ENCODE measurements at places on chromosomes 13 and 19.

DNA sequence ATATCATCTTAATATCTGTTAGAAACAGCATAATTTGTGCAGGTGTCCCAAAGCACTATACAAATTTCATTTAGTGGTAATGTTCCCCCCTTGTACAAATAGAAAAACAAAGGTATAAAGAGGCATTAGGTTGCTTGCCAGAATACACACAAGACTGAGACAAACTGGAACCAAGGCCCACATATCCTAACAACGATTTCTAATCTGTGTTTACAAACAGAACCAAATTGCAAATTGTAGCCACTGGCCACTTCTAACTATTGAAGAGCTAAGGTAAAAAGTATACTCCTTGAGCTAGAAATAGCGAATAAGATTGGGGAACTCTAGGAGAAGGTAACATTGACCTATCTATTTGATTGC lies 526.1 kb downstream of the KLF12 start:
- peak; percentile 97 for DNase-seq

DNA sequence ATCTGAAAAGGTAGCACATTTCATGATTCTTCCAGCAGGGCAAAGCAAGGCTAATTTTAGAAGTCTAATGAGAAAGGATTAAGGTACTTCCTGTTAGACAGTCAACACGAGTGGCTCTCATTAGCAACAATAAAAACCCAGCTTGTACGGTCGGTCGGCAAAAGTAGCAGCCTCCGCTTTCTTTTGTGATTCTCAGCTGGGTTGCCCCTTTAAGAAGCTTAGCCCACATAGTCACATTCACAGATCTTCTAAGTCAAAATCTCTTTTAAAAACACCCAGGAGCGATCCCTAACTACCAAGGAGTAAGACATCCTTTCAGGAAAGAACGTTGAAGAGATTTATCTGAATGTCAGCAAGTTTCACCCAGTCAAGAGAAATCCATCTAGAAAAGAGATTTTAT lies 684.8 kb downstream of the DIAPH3 start:
- no peak for DNase-seq

DNA sequence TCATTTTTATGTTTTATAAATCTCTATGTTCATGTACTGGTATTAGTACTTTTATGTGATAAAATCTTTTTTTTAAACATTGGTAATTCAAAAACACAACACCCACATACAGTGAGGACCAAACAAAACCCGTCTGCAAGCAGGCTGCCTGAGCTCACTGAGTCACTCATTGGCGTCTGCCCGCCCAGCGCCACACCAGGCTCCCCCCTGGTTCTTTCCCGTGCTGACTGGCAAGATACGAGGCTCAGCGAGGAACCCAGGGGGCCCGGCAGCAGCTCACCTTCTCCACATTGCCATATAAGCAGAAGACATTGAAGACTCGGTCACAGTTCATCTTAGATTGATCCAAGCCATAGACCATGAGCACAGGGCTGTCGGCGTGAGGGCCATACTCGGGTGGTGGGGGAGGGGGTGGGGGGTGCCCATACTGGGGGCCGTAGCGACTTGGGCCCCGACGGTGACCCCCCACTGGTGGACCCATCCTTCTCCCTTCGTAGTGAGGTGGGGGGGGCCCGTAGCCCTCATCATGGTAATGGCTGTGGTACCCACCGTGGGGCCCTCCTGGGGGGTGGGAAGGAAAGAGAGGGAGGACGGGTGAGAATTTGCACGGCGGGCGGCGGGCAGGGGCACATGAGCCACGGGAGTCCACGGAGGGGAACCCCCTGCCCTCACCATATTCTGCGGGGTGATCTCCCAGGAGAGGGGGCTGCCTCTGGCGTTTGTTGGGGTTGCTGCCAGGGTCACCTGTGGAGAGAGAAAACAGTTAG lies 8.4 kb upstream of the ECH1 start:
- no peak for DNase-seq

DNA sequence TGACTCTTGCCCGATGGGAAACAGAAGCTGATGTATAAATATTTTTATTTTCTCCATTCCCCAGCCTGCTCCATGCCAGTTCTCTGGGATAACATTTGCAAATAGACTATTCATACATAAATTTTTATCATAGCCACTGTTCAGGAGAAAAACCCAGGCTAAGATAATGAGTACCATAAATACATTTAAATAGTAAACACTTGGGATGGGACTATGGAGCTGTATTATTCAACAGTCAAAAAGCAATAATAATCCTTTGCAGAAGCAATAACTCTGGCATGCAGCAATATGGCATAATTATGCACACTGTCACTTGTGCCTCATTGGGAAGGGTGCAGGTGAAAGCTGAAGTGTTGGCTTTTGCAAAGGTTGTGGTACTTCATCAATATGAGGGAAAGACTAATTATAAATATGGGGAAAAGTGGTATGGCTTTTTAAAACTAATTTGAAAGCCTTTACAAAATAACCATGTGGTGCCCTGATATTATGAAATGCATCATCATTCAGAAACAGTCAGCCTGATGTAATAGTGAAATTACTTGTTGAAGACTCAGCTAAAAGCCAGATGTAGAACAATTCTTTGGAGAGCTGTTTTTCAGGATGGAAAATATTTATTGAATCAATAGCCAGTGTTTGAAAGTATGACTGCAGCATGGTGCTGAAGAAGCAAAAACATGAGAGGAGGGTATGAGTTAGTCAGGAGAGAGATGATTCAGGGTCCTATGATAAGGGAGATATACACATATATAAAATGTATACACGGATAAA lies 2476.7 kb downstream of the PCDH9 start:
- no peak for DNase-seq

DNA sequence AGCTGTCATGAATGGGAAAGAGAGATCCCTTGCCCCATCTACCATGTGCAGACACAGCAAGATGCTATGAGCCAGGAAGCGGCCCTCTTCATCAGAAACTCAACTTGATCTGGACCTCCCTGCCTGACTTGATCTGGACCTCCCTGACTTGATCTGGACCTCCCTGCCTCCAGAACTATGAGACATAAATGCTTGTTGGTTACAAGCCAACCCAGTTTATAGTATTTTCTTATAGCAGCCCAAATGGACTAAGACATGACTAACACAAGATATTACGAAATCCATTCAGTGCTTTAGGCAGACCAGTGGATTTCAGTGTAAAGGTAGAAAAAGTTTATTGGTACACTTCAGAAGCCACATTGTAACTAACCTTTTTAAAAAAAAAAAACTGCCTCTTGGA lies 15.6 kb downstream of the PCID2 start:
- DNase-seq = no peak

- no peak for DNase-seq
These were observed 41.9 kb downstream of the CARS2 start for GRCh38 chr13:110664041-110664440.

DNA sequence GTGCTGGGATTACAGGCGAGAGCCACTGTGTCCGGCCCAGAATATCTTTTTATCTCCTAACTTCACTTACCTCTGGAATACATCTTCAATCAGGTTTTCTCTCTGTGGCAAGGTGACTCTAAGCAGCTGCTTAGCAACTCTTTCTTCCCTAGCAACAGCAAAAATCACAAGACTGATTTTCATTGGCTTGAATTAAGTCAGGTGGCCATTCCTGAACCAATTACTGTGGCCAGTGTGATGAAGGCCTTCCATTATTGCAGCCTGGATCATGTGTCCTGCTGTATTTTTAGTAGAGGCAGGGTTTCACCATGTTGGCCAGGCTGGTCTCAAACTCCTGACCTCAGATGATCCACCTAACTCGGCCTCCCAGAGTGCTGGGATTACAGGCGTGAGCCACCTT lies 9.0 kb upstream of the LTBP4 start:
- DNase-seq = peak; percentile 37

GRCh38 chr13:39446865-39447264 lies 156.1 kb downstream of the LHFPL6 start:
- DNase-seq = no peak

GRCh38 chr13:77150651-77151050 lies 123.7 kb upstream of the FBXL3 start:
- no peak for DNase-seq

DNA sequence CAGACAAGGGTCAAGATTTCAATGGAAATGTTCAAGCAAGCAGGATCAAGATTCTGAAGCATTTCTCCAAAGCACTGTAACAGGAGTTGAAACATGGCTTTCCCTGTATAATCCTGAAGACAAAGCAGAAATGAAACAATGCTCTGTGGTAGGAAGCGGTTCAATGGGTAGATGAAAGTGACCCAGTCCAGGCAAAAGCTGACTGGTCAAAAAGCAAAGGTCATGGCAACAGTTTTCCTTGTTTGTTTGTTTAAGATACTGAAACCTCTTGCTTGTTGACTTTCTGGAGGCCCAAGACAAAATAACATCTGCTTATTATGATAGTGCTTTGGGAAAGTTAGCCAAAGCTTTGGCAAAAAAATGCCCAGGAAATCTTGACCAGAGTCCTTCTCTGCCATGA lies 1343.9 kb upstream of the PCDH9 start:
- DNase-seq = no peak

- no peak for DNase-seq
These were observed 889.5 kb upstream of the SPRY2 start for GRCh38 chr13:81230386-81230785.

DNA sequence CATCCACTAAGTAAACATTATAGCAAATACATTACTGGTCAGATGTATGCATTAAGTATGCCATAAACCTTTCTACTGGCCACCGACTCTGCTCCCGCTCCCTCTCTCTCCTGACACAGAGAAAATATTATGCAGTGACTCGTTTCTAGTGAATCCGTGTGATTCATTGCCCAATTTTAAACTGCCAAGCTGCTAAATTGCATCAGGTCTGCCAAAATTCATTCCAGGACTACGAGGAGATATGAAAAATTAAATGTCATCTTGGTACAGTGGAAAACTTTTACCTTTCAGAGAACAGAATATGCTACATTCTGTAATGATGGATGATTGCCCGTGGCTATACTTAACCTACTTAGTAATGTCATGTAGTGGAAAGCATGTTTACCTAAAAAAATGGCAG lies 368.8 kb upstream of the TSHZ3 start:
- no peak for DNase-seq

- DNase-seq = no peak
These were observed 13.9 kb upstream of the PAK4 start for GRCh38 chr19:39111593-39112199.

GRCh38 chr19:17323300-17323963 lies 11.2 kb downstream of the ANO8 start:
- DNase-seq = no peak

- no peak for DNase-seq
These were observed 409.4 kb downstream of the DACH1 start for GRCh38 chr13:71457645-71458044.

DNA sequence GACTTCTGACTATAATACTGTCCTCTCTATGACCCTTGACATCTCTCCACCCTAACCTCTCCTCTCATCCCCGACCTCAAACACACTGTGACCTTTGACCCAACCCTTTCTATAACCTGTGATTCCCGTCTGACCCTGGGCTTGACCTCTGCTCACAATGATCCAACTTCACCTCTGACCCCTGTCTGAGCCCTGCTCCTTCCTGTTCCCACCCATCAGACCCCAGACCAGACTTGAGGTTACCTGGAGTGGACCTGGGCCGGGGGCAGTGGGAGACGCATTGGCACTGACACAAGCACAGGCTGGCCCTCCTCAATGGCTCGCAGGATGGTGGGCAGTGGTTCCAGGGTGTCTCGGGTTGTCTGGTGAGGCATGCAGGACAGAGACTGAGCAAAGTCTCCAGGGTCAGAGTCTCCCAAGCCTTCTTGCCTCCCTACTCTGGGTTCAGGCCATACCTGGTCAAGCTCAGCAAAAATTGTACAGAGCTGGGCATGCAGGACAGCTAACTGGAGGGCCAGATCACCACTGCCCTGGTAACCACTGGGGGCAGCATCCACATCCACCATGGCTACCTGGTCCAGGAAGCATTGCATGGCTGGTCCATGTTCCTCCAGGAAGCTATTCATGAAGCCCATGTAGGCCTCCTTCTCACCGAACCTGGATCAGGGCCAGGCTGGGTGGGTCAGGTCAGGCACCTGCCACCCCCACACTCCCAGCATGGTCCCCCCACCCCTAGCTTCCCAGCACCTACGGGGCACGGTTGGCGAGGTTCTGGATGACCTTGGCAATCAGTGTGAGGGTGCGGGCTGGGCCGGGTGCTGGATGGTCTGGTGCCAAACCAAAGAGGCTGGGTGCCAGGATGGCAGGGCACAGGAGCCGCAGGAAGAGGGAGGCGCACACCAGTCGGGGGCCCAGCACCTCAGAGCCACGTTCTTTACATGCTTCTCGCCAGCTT lies 4.4 kb upstream of the WIZ start:
- DNase-seq = no peak

DNA sequence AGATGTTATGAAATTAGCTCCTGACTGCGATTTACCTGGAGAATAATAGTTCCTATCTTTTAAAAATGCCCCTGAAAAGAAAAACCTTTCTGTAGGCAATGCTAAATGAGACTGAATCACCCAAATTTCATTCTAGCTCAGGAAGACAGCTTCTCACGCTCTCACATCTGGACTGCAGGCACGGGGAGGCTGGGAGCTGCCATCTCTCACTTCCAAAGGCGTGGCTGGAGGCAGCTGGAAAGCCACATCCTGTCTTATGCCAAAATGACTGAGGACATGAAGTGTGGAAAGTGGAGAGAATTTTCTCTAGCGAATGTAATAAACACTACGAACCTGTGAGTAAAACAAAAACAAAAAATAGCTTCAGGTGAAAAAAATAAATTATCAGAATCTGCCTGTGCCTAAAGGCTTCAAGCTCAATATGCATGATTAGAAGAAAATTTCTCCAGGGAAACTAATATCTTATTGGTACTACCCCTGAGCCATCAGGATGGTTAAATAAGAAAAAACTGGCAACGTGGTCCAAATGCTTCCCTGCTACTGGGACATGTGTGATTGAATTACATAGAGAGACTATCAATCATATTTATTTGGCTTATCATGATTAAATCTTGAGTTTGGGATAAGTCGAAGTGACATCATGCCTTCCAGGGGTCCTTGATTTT lies 58.1 kb upstream of the UBL3 start:
- DNase-seq = no peak

- no peak for DNase-seq
These were observed 35.0 kb downstream of the VASP start for GRCh38 chr19:45542234-45542668.

- no peak for DNase-seq
These were observed at the start of gene FGF21 for GRCh38 chr19:48755084-48755641. FGF21 (plus strand) TSS chr19:48755524; CDS start chr19:48756237, 713 bp downstream.

DNA sequence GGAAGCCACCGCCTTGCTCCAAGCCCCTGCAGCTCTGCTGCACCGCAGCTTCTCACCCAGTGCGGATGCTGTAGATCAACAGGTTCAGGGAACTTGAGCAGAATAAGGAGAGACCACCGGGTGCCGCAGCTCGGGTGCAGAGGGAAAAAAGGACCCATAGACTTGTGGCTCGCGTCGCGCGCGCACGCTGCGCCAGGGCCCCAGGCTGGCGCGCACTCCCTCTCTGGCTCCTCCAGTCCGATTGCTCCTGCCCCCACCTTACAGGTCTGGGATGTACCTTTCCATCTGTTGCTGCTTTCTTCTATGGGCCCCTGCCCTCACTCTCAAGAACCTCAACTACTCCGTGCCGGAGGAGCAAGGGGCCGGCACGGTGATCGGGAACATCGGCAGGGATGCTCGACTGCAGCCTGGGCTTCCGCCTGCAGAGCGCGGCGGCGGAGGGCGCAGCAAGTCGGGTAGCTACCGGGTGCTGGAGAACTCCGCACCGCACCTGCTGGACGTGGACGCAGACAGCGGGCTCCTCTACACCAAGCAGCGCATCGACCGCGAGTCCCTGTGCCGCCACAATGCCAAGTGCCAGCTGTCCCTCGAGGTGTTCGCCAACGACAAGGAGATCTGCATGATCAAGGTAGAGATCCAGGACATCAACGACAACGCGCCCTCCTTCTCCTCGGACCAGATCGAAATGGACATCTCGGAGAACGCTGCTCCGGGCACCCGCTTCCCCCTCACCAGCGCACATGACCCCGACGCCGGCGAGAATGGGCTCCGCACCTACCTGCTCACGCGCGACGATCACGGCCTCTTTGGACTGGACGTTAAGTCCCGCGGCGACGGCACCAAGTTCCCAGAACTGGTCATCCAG lies 964 bp downstream of the PCDH17 start:
- DNase-seq = no peak
